H9 (cell line): ENCODE measurements at places on chromosomes 7 and 10. TPM values are rescaled to one million over a fixed set of nuclear protein-coding genes. Genes with fewer than 3 reads are reported as not detected.

The TMEM176B gene
- total RNA-seq, result 0.26 and 0.85 TPM in 2 replicates

The SH2D4B gene
- total RNA-seq, result 0.07 TPM in 1 of 2 replicates, not detected in the other

The PYROXD2 gene
- total RNA-seq, result 2.1 and 5.3 TPM in 2 replicates

The FGF8 gene
- total RNA-seq, result 14.3 and 20.2 TPM in 2 replicates

The FZD8 gene
- 13.8 and 15.1 TPM in 2 replicates for total RNA-seq

The CLEC2L gene
- 0.55 and 0.74 TPM in 2 replicates for total RNA-seq

The GAD2 gene
- 2.0 and 2.3 TPM in 2 replicates for total RNA-seq

The TAS2R4 gene
- 0.55 and 0.66 TPM in 2 replicates for total RNA-seq

The HOXA2 gene
- not detected in 2 replicates for total RNA-seq

The NRCAM gene
- 1.8 and 2.3 TPM in 2 replicates for total RNA-seq

The CTNNA3 gene
- 2.3 and 3.3 TPM in 2 replicates for total RNA-seq

The PIP gene
- total RNA-seq, result not detected in 2 replicates

The KLF14 gene
- not detected in 2 replicates for total RNA-seq

The MRLN gene
- not detected in 2 replicates for total RNA-seq

The CAV2 gene
- total RNA-seq, result 3.7 and 4.7 TPM in 2 replicates

The EEPD1 gene
- total RNA-seq, result 3.8 and 5.0 TPM in 2 replicates

The ZNF736 gene
- not detected in 2 replicates for total RNA-seq

The CCDC3 gene
- total RNA-seq, result 2.3 and 2.4 TPM in 2 replicates

The ZNF273 gene
- total RNA-seq, result 17.9 TPM in 2 replicates

The DYNC1I1 gene
- total RNA-seq, result 3.2 TPM in 2 replicates

The CFTR gene
- 1.1 and 1.2 TPM in 2 replicates for total RNA-seq

The LOXL4 gene
- 0.13 and 0.18 TPM in 2 replicates for total RNA-seq

The LBX1 gene
- not detected in 2 replicates for total RNA-seq

The TUBB8 gene
- total RNA-seq, result 0.22 and 0.57 TPM in 2 replicates

The VAX1 gene
- total RNA-seq, result not detected in 2 replicates

The LRRD1 gene
- total RNA-seq, result not detected in 2 replicates

The RAB19 gene
- total RNA-seq, result 14.4 and 15.1 TPM in 2 replicates

The INMT gene
- total RNA-seq, result 0.59 and 0.70 TPM in 2 replicates

The MAGI2 gene
- 14.3 and 14.7 TPM in 2 replicates for total RNA-seq

The GPR158 gene
- total RNA-seq, result 0.24 and 0.33 TPM in 2 replicates

The POP7 gene
- 96.7 and 96.9 TPM in 2 replicates for total RNA-seq

The TMEM236 gene
- total RNA-seq, result not detected in 2 replicates

The GALNT17 gene
- total RNA-seq, result 41.6 and 43.2 TPM in 2 replicates

The HOXA4 gene
- total RNA-seq, result not detected in 2 replicates

The PNLIPRP2 gene
- total RNA-seq, result 0.24 and 0.26 TPM in 2 replicates
